Astrocyte of the spinal cord (primary cell): ENCODE measurements at places on chromosomes 7 and 10.

DNA sequence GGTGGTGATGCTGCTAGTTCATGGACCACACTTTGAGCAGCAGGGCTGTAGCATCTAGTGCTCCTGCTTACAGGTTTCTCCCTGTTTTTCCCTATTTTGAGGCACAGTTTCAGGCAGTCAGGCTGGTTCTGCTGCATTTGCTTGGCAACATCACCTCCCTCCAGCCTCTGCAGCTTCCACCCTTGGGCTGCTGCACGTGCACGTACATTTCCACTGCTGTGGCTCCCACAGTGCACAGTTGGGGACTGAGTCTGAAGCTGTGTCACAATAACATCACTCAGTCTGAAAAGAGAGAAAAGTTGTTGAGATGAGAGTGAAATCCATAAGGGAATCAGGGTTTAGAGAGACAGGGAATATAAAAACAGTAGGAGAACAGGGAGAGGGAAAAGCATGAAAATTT, 230.7 kb upstream of the FZD1 start:
- DNase-seq, result no peak

- DNase-seq, result no peak
Observed at GRCh38 chr10:128053356-128053755, 72.9 kb downstream of the MKI67 start.

DNA sequence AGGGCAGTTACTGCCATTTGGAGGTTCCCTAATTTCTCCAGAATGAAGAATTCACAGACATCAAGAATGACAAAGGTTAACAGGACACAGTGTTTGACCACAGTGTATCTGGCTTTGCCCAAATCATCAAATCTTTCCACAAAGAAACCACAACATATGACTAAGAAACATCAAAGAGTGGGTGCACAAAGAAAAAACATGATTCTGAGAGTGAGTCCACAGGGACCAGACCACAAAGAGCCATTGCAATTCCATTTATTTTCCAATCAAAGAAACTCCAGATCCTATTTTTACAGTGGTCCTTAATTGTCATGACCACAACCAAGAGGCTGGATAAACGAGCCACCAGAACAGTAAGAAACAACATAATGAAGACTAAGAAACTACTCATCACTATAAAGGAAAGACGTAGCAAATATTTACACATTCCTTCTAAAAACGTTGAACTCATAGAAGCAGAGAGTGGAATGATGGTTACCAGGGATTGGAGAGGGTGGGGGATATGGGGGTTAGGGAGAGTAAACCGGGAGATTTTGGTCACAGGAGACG, 286.5 kb downstream of the DOCK4 start:
- DNase-seq, result peak; percentile 90

- peak; percentile 31 for DNase-seq
Observed at GRCh38 chr10:118374404-118374803, 32.3 kb upstream of the FAM204A start.

GRCh38 chr7:142801601-142802295, 31.0 kb downstream of the PRSS2 start:
- no peak for DNase-seq

- no peak for DNase-seq
Observed at GRCh38 chr10:99673492-99673891, 14.2 kb downstream of the ENTPD7 start.

GRCh38 chr10:110601581-110601980, 34.1 kb downstream of the SMC3 start:
- no peak for DNase-seq

DNA sequence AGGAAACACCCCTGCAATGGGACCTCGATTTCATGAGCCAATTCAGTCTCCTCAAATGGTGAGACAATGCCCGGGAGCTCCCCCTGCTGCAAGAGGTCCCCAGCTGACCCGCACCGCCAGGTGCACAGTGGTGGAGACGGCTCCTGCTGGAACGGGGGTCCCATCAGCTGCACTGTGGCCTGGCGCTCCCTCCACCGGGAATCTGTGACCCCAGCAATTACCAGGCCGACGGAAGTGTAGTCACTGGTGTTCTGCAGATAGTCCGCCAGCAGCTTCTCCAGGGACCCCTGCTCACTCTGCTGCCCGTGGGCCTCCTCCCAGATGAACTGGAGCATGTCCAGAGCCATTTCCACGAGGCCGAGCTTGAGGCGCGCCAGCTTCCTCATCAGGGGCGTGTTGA, 64.9 kb upstream of the NKX6-2 start:
- no peak for DNase-seq

- DNase-seq, result no peak
Observed at GRCh38 chr10:71762324-71762723, 11.0 kb downstream of the VSIR start.

- no peak for DNase-seq
Observed at GRCh38 chr10:124703778-124704427, 40.3 kb downstream of the FAM53B start.

- DNase-seq, result no peak
Observed at GRCh38 chr10:62511656-62512055, 137.5 kb downstream of the ZNF365 start.

GRCh38 chr7:27870595-27870994, 130.6 kb downstream of the TAX1BP1 start:
- DNase-seq, result no peak

DNA sequence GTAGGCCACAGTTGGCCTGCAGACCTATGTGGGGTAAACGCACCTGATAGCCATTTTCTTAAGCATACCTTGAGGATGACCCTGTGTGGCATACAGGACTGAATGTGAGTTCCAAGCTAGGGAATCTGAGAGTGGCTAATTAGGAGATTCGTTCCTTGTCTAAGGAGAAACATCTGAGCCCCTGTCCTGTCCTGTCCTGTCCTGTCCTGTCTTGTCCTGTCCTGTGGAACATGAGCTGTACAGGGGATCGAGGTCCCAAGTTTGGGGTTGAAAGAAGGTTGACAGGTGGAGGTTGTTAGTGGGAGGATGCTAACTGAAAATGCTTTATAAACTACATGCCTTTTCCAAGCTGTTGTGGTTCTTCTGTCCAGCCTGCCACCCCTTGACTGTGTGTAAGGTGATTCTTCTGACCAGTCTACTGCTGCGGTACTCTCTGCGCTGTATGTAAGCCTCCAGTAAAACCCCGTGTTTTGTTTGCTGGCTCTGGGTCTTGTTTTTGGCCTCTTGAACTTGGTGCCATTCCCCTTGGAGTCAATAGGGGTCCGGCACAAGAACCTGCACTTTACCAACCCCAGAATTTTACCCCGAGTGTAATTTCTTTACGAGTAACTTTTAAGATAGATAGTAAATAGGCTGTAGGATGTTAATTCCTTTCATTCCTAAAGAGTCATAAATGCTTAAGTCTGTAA, 26.4 kb downstream of the ZNRF2 start:
- DNase-seq, result no peak

- DNase-seq, result no peak
Observed at GRCh38 chr10:14001298-14002040, 329.3 kb downstream of the FRMD4A start.

GRCh38 chr10:62244785-62245467, 23.7 kb downstream of the RTKN2 start:
- peak; percentile 80 for DNase-seq

DNA sequence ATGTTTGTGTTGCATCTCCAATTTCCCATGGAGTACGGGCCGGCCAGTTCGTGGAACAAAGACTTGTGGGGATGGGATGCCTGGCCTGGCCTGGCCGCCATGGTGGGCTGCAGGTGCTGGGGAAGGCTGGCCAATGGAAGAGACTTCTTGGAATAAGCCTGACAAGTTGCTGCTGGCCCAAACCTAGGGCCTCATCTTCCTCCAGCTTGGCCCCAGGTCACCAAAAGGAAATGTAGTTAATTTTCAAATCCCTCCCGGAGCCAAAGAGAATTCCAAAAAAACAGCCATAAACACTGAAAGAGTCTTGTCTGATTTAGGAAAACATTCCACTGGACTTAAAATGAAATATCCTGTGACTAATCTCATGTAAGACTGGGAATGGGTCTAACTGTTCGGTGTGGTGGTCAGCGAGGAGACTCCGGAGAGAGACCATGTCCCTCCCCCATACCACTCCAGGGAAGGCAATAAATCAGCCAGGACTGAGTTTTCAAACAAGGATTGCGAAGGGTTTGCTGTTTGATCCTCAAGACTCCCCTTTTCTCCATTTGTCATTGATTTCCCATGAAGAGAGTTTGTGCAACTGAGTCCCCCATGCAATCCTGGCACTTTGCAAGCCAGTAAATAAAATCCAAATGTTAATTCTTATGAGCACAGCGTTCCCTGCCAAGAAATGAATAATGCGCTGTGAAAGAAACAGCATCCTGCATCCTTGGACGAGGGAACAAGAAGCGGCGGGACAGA, 128.7 kb upstream of the HABP2 start:
- DNase-seq, result no peak

DNA sequence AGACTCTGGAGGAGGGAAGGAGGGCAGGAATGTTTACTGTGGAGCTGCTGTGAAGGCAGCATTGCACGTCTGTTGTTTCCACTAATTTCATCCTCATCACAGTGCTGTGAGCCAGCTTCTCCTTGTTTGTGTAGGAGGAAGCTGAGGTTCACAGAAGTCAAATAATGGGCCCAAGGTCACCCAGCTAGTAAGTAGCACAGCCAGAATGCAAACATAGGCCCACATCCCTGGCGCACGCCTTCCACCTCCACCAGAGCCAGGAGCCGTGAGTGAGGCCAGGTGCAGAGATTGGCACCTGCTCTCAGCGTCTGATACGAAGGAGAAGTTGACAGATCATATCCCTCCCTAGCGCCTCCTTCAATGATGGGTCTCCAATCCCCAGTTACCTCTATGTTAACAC, 93.6 kb downstream of the HTR5A start:
- DNase-seq, result no peak

- peak; percentile 96 for DNase-seq
Observed at GRCh38 chr7:41027428-41028115, 675.3 kb downstream of the INHBA start.

DNA sequence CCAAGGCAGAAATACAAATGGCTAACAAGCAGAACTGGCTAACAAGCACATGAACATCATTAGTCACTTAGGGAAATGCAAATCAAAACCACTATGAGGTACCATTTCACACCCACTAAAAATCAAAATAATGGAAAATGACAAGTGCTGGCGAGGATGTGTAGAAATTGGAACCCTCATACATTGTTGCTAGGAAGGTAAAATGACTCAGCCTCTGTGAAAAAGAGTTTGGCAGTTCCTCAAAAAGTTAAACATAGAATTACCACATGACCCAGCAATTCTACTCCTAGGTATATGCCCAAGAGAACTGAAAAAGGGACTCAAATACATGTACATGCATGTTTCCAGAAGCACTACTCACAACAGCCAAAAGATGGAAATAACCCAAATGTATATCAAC, 52.8 kb upstream of the ANAPC16 start:
- DNase-seq, result peak; percentile 69

DNA sequence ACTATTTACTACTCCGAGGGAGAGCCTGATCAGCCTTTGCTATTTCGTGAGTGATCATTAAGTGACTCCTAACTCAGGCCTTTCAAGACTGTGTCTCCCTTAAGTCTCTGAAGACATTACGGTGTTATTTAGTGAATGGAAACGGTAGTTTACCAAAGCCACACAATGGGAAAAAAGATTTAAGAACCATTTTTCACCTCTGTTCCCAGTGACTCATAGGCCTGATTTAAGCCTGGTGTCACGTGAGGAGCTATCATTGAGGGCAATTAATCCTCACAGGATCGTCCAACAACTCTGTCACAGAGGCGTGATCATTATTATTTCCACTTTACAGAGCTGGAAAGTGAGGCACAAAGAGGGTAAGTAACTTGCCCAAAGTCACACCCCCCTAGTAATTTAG, 20.3 kb downstream of the C10orf90 start:
- no peak for DNase-seq

GRCh38 chr10:18261768-18262231, 121.6 kb downstream of the CACNB2 start:
- no peak for DNase-seq

DNA sequence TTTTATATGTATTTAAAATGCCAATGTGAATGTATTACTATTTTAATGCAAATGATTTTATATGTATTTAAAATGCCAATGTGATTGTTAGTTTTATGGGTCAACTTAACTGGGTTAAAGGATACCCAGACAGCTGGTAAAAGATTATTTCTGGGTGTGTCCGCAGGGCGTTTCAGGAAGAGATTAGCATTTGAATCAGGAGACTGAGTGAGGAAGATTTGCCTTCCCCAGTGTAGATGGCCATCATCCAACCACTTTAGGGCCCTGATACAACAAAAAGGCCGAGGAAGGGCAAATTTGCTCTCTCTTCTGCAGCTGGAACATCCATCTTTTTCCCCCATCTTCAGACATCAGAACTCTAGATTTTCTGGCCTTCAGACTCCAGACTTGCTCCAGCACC, 116.2 kb downstream of the BAMBI start:
- DNase-seq, result no peak

DNA sequence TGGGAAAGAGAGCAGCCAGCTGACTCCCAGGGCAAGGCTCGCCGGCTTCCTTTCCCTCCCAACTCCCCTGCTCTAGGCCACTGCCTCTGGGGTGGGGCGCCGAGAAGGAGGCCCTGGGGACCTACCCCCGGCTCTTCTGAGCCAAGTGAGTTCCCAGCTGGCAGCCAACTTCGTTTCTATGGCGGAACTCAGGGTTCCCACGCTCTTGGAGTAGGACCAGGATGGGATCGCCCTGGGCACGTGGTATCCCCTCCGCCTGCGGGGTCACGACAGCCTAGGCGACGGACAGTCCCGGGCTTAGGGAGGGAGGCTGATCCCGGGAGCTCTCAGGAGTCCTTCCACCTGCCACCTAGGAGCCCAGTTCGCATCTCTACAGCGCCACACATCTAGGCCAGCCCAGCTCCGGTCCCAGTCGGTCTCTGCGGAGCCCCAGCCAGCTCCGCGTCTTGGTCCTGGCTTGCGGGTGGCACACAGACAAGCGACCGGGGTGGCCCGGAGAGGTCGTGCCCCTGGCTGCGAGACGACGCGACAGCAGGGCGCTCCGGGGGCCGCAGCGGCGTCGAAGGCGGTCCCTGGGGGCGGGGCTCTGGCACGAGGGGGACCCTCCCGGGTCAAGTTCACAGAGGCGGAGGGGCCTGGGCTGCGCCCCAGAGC, 20.5 kb upstream of the GATA3 start:
- DNase-seq, result no peak

DNA sequence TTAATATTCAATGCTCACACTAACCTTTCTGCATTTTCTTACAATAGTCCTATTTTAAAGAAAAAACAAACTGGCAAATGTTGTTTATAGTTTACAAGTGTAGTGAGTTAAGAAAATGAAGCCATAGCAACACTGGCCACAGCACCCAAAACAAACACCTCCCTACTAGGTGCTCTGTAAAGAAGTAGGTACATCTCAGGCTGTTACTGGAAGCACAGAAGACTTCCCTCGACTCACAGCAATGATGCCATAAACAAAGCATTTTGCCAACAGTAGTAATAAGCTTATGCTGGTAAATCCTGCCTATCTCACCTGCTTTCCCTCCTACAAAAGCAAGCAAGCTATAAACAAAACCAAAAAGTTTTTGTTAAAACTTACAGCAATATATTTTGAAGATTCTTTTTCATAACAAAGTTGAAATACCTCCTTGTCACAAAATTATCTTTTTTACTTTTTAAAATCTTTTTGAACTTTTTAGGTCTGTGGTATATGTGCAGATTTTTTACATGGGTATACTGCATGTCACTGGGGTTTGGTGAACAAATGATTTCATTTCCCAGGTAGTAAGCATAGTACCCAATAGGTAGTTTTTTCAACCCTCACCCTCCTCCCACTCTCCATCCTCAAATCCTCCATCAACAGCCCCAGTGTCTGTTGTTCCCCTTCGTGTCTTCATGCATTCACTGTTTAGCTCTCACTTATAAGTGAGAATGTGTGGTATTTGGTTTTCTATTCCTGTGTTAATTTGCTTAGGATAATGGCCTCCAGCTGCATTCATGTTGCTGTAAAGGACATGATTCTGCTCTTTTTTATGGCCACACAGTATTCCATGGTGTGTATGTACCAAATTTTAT, 28.4 kb downstream of the COA1 start:
- DNase-seq, result peak; percentile 15
